Stimulated activated CD4-positive, alpha-beta T cell treated with anti-CD3 and anti-CD28 coated beads, Interleukin-1b, Interleukin-23, amount 100 ng/mL, for 1 hour (primary cell): ENCODE measurements at places on chromosomes 7 and 10.

DNA sequence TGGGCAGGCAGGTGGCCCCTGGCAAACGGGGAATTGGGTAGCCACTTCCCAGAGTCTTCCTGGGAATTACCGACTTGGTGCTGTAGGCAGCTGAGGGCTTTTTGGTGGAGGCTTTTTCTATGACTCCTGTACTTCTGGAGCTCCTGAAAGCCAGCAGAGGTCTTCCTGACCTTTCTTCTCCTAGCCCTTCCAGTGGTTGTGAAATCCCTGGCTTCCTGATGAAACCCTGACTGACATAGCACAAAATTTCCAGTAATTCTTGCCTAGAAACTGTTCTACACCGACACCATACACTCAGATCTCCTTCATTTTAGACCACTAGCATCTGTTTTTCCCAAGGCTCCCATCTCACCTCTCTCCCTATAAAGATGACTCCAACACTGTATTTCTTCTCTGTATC lies 120.2 kb downstream of the STRA8 start:
- no peak for DNase-seq

GRCh38 chr7:22617166-22617565 lies 109.8 kb upstream of the IL6 start:
- DNase-seq, result no peak

DNA sequence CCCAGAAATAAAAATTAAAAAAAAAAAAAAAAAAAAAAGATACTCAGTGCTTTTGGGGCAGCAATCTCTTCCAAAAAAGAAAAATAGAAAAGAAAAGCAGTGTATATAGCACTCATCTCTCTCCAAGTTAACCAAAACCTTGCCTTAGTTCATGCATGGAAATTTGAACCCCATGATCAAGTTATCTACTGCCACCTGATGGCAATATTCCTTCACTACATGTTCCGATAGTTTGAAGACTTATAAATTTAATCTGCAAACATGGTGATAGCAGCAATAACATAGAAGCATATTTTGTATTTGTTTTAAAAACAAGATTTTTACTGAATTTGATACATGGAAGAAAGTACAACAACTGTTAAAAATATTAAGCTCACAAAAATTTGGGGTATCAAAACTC lies 48.6 kb upstream of the SLIT1 start:
- DNase-seq, result no peak

- DNase-seq, result no peak
Observed at GRCh38 chr10:78749898-78750297, 318.9 kb upstream of the ZMIZ1 start.

- DNase-seq, result no peak
Observed at GRCh38 chr7:152078025-152078424, 52.6 kb downstream of the GALNT11 start.

- no peak for DNase-seq
Observed at GRCh38 chr7:24119852-24120251, 164.1 kb upstream of the NPY start.
